ENCODE measurements at places on chromosomes 2 and 18. TPM values are rescaled to one million over a fixed set of nuclear protein-coding genes. Genes with fewer than 3 reads are reported as not detected.

- DNase-seq: no peak
These were observed 31.9 kb downstream of the TWIST2 start for GRCh38 chr2:238879621-238880377.

DNA sequence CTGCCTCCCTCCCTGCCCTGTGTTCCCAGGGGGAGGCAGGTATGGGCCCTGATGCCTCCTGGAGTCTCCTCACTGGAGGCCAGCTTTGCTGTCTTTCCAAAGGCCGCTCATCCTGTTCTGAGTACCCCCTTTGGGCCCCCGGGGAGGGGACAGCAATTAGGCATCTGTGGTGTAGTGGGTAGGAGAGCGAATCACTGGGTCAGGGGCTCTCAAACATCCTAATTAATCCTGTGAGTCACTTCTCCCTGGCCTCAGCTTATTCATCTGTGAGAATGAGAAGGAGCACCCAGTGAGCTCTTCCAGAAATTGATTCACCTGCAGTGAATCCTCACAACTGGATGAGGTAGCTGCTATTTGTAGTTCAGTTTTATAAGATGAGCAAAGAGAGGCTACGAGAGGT is 16.4 kb downstream of the TET3 start:
- no peak for DNase-seq

DNA sequence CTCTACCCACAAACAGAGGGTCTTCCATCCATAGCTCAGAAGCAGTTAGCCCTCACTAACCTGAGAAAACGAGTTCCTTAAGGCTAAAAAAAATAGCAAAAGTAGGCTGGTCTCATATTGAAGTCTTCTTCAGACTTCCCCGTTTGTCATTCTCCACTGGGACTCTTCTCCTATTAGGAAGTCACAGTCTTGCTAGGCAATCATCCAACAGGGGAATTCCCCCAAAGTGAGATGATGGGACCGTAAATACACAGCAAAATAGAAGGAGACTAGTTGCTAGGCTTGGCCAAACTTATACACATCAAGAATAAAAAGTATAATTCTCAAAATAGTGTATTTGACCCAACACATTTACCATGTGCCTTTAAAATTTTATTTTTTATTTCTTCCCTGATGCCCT is 34.3 kb downstream of the COL6A3 start:
- DNase-seq: no peak

Gene ADRA2B
- 1.9 TPM for polyA plus RNA-seq

Gene SLC9A4
- not detected for polyA plus RNA-seq

- DNase-seq: no peak
These were observed 41.0 kb downstream of the SLC66A3 start for GRCh38 chr2:11196246-11196645.

DNA sequence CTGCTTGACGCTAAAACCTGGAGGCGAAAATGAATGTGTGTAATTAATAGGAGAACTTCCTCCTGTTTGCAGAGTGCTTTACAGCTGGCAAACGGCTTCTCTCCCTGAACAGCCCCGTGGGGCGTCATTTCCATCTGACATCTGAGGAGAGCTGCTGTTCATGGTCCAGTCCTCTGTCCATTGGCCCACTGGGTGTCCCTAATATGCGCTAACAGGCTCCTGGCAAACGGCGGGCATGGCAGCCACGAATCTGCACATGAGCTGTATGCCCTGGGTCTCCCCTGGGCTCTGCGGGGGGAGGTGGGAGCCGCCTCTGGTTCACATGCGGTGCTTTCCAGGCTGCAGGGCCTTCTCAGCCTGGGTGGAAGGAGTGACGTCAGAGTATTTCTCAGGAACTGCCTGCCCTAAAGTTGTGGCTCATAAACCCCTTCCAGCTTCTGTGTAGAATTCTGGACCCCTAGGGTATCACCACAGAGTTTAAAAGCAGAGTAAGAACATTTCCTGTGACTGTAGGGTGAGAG is 73.2 kb downstream of the LRRFIP1 start:
- DNase-seq: peak; percentile 66

Gene CYP27A1
- 8.9 TPM for polyA plus RNA-seq

- no peak for DNase-seq
These were observed 3.4 kb downstream of the C2orf80 start for GRCh38 chr2:208186465-208186864.

DNA sequence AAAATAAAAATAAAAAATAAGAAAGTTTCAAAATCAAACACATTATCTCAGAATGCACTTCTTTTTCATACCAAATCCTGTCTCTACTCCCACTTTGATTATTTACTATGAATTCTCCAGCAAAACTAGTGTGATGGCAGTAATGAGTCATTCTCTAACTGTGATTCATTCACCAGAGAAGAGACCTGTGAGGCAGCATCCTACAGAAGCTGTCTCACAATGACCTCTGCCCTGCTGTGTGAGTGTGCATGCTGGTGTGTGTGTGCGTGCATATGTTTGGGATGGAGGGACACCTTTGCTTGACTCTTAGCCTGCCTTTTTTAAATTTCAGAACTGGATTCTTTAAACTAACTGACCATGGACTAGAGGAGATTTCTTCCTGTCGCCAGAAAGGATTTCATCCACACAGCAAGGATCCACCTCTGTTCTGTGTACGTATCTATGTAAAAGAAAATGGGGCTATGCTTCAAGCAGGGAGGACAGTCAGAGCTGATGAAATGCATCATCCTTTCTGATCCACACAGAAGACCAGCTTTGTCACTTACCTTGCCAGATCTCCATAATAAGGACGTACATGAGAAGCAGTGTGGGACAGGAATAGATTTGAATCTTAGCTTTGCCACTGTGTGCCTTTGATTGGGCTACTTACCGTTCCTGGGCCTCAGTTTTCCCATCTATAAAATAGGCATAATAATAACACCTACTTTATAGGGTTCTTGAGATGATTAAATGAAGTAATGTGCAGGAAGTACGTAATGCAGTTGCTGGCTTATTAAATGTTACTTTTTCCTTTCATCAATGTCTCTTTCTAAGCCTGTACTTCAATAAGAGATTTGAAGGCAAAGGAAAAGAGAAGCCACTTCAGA is 31.2 kb downstream of the STAMBP start:
- DNase-seq: no peak

DNA sequence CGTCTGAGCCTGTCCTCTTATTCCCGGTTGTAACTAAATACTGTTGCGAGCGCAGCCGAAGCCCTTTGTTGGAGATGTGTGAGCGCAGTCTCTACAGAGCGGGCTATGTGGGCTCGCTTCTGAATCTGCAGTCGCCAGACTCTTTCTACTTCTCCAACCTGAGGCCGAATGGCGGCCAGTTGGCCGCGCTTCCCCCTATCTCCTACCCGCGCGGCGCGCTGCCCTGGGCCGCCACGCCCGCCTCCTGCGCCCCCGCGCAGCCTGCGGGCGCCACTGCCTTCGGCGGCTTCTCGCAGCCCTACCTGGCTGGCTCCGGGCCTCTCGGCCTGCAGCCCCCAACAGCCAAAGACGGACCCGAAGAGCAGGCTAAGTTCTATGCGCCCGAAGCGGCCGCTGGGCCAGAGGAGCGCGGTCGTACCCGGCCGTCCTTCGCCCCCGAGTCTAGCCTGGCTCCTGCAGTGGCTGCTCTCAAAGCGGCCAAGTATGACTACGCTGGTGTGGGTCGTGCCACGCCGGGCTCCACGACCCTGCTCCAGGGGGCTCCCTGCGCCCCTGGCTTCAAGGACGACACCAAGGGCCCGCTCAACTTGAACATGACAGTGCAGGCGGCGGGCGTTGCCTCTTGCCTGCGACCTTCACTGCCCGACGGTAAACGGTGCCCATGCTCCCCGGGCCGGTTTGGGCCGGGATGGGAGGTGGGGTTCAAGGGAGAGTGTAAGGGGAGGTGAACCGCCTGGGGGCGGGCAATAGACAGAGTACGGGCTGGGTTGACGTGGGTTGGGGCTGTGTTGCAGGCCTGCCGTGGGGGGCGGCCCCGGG is at the start of gene HOXD12:
HOXD12 (plus strand) TSS at position 68 of the 819 bp plus-strand sequence; CDS start at position 75, 7 bp downstream.
- no peak for DNase-seq

- peak; percentile 53 for DNase-seq
These were observed at the start of gene SLC8A1 for GRCh38 chr2:40451918-40452605. Gene SLC8A1 (minus strand): TSS chr2:40452090.

Gene VWC2L
- not detected for polyA plus RNA-seq

Gene CIDEA
- 2.0 TPM for polyA plus RNA-seq

DNA sequence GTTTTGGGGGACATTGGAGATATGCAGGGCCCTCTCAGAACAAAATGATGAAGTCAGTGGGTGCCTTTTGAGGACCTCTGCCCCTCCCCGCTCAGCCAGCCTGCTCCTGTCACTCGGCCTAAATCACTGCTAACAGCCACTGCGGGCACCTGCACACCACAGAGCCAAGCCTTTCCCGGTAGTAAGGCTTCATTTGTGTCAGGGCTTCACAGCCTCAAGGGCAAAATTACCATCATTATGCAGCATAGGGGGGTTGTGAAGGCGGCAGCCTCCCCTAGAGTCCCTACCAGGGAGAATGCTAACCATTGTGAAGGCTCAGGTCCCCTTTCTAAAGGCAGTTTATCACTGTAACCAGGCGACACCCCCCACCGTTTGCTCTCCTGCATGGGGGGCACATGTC is 519.8 kb upstream of the MYT1L start:
- no peak for DNase-seq

DNA sequence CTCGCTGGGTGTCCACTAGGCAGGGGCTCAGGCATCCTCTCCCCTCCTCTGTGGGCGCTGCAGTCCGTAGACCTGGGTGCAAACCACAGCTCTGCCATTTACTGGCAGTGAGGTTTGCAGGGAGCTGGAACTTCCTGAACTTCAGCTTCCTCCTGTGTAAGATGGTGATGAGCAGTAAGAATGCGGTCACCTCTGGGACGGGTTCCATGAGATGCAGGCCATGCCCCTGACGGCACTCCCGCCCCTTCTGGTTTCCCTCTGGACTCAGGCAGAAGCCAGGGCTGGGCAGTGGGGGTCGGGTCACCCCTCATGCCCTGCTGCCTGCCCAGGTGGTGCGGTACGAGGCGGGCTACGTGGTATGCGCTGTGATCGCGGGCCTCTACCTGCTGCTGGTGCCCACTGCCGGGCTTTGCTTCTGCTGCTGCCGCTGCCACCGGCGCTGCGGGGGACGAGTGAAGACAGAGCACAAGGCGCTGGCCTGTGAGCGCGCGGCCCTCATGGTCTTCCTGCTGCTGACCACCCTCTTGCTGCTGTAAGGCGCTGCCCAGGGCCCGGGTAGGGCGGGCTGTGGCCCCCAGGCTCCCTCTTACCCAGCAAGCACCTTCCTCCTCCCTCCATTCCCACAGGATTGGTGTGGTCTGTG is 1.5 kb downstream of the PROM2 start:
- no peak for DNase-seq

Gene SPC25
- 0.10 TPM for polyA plus RNA-seq

DNA sequence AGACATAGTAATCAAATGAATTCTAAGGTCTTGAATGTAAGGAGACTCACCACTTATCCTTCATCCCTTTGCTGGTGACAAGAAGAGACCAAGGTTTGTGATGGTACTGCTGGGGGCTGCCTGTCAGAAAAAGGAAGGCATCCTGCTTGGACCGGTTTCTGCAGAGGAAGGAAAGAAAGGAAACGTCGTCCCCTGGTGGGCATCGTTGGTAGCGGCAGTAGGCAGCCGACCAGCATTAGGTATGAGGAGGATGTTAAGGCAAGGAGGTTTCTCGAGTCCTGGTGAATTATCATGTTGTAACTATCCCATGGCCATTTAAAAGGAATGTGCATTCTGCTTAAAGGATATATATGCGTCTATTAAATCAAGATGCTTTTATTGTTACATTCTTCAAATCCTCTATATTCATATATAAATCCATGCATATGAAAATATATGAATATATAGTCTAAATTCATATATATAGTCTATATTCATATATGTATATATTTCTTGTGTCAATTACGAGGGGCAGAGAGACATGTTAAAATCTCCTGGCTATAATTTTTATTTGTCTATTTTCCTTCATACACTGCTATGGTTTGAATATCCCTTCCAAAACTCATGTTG is 94.4 kb upstream of the TGFA start:
- DNase-seq: peak; percentile 41

GRCh38 chr2:120389036-120389391 is 43.1 kb downstream of the INHBB start:
- DNase-seq: no peak

DNA sequence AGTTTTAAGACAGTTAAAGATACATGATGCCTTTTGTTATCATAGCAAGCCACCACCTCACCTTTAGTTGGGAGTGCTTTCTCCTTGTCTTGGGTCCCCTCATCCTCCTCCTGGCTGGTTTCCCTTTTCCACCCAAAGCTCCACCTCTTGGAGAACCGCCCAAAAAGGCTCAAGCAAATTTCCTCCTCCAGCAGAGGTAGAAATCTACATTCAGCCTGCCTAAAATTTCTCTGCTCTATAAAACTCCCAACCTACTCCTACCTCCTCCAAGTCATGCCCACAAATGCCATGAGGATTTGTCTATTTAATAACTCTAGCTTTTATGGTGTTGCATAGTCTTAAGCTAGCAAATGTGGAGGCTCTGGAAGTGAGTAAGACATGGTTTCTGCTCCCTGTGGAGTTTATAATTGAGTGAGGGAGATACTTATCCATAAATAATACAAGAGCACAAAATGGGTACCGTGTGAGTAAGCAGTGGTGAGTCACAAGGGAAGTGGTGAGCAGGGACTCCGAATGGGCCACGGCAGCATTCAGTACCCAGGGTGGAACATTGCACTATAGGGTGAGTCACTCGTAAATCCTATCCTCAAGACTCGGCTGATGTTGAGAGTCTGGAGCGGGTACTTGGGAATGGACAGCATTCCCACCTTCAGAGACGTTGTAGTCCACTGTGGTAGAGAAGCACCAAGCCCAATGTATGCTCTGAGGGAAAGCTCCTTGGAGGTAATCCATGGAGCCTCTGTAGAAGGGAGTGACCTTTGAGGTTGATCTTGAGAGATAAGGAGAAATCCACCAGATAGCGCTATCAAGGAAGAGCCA is 146.3 kb downstream of the RTN4 start:
- no peak for DNase-seq

Gene FBXO36
- polyA plus RNA-seq: 1.1 TPM

DNA sequence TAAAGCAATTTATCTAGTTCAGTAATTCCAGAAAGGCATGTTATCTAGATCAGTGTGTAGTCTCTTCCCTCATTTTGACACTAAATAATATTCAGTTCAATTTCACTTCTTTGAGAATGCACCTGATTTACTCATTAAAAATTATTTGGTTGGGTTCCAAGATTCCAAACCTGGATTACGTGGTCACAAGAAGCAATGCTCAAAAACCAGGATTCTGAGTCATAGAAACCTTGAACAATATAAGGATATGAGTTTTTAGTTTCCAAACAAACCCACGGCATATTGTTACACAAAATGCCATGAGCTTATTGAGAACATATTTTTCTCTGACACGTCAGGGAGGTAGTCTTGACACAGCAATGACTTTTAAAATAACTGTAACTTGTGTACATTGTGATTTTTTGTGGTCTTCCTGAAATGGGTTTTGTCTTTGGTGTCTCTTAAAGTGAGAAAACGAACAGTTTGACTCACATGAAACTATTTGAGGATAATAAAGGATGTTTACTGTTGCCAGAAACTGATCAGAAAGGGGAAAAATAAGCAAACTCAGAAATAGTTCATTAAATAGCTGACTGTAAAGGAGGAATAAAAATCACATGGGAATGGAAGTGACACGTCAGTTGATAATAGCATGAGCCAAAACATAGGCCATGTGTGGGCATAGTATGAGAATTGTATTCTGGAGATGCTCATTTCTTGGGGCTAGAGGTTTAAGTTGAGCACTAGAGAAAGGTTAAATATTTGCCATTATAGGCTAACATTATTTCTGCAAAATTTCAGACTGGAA is 617.7 kb upstream of the CDH2 start:
- DNase-seq: no peak

- no peak for DNase-seq
These were observed 27.2 kb upstream of the LANCL1 start for GRCh38 chr2:210503725-210504191.
